ENCODE measurements at places on chromosomes 16 and 17. TPM values are rescaled to one million over a fixed set of nuclear protein-coding genes. Genes with fewer than 3 reads are reported as not detected.

Gene TRPV2
- total RNA-seq: 86.5 TPM

Gene C17orf67
- 3.8 TPM for total RNA-seq

DNA sequence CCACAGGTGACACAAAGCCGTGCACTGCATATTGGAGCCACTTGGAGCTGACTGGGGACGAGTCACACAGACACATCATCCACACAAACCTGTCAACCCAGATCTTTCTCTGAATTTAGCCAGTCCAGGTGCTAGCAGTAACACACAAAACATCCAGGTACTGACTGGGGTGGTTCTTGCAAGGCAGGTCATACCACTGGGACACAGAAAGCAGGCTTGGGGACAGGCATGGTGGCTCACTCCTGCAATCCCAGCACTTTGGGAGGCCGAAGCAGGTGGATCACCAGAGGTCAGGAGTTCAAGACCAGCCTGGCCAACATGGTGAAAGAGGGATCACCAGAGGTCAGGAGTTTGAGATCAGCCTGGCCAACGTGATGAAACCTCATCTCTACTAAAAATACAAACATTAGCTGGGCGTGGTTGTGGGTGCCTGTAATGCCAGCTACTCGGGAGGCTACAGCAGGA, 14.9 kb downstream of the ENPP7 start:
- DNase-seq: no peak

Gene OMG
- total RNA-seq: 10.3 TPM
